Activated CD8-positive, alpha-beta memory T cell treated with anti-CD3 and anti-CD28 coated beads for 1 hour (primary cell): ENCODE measurements at places on chromosomes 1 and 21.

- no peak for DNase-seq
Observed at GRCh38 chr21:34530261-34530660, 18.3 kb upstream of the KCNE1 start.

DNA sequence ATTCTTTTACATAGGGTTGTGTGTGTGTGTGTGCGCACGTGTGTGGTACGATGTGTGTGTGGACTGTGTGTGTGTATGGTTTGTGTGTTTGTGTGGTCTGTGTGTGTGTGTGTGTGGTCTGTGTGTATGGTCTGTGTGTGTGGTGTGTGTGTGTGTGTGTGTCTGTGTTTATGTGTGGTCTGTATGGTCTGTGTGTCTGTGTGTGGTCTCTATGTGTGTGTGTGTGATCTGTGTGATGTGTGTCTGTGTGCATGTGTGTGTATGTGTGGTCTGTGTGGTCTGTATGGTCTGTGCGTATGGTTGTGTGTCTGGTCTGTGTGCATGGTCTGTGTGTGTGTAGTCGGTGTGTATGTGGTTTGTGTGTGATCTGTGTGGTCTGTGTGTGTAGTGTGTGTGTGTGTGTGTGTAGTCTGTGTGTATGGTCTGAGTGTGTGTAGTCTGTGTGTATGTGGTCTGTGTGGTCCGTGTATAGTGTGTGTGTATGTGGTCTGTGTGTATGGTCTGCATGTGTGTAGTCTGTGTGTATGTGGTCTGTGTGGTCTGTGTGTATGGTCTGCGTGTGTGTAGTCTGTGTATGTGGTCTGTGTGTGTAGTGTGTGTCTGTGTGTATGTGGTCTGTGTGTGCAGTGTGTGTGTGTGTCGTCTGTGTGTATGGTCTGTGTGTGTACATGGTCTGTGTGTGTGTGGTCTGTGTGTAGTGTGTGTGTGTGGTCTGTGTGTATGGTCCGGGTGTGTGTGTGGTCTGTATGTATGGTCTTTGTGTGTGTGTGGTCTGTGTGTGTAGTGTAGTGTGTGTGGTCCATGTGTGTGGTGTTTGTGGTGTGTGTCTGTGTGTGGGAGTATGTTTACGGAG, 46.8 kb downstream of the RHOU start:
- no peak for DNase-seq

DNA sequence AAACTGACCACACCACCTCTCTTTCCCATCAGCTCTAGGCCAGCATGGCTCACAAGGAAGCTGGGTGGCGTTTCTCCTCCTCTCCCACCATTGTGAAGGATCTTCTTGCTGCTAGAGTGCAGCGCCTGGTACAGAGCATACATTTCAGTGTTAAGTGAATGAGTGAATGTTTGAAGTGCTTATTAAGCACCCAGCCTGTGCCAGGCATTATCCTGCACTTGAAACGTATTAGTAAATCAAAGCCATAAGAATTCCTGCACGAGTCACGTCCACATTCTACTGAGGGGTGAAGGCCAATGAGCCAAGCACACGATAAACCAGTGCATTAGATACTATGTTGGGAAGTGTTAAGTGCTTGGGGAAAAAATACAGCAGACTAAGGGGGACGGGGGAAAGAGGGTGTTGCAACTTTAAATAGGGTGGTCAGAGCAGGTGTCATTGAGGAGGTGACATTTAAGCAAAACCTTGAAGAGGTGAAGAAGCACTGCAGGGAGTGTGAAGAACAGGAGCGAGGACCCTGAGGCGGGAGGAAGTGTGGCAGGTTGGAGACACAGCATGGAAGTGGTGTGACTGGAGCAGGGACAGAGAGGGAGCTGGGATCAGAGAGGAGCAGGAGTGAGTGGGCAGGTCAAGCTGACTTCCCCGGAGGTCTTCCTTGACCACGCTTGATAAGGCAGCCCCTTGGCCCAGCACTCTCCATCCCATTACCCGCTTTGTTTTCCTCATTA, 48.5 kb upstream of the LRRN2 start:
- DNase-seq: no peak

DNA sequence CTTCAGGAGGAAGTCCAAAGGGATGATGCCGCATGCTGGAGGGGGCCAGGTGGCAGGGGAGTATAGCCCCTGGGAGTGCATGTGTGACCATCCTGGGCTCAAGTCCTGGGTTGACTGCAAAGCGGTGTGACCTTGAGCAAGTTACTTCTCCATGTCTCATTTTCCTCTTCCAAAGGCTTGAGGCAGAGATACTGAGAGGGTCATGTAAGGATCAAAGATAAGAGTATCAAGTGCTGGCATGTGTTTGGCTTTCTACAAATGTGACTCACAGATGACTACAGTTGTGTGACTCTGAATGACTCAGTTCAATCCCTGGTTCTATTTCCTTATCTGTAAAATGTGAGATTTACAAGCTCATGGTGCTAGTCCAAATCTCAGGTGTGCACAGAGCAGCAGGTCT, 26.1 kb downstream of the PROK1 start:
- no peak for DNase-seq

GRCh38 chr1:182192966-182193365, 131.5 kb upstream of the ZNF648 start:
- no peak for DNase-seq

- DNase-seq: no peak
Observed at GRCh38 chr1:166902279-166902678, 26.2 kb upstream of the TADA1 start.

DNA sequence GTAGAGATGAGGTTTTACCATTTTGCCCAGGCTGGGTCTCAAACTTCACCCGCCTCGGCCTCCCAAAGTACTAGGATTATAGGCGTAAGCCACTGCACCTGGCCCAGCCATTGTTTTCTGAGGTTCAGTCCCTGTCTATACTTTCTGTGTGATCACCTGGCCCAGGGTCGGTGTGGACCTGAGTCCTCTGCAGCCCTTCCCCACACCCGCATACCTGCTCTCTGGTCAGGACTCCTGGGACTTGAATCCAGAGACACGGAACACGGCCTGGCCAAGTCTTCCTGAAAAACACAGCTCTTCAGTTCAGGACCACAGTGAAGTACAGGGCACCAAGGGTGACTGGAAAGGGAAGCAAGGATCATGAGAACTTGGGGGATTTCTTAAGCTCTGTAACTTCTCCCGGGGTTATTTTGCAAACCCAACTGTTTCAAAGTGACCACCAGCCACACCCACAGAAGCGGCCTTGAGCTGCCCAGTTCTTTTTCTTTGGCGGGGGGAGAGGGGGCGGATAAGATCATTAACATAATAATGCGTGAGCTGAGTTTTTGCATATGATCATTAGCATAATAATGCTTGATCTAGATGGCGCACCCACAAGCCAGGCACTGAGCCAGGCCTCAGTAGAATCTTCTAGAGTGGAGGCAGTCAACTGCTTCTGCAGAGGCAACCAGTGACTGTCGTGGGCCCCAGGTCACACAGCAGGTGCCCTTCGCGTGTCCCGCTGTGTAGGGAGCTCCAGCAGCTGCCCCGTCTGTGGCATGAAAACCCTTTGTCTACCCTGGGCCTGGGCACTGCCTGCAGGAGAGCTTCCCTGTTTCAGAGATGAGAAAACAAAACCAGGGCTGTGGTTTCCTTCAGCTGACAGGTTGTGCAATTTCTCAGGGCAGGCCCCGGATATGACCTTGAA, 1.7 kb upstream of the NADK start:
- DNase-seq: peak; percentile 31
